Vein endothelial cell (primary cell): ENCODE measurements at places on chromosomes 12 and 14. TPM values are rescaled to one million over a fixed set of nuclear protein-coding genes. Genes with fewer than 3 reads are reported as not detected.

Gene HVCN1
- 1.6 and 2.9 TPM in 2 replicates for total RNA-seq

Gene SUPT16H
- total RNA-seq: 68.9 and 86.5 TPM in 2 replicates

Gene PAX9
- 0.19 and 1.6 TPM in 2 replicates for total RNA-seq

Gene CCND2
- 130 and 258 TPM in 2 replicates for total RNA-seq

Gene CACNA1C
- total RNA-seq: 0.86 and 0.98 TPM in 2 replicates

Gene P2RX2
- total RNA-seq: not detected in 2 replicates

Gene ADAMTS20
- not detected in 2 replicates for total RNA-seq

Gene CIT
- total RNA-seq: 11.8 and 23.0 TPM in 2 replicates

Gene DAO
- not detected in 2 replicates for total RNA-seq

Gene ZFHX2
- 0.57 and 0.65 TPM in 2 replicates for total RNA-seq

Gene MYBPC1
- not detected in 2 replicates for total RNA-seq

Gene SUDS3
- 25.1 and 27.1 TPM in 2 replicates for total RNA-seq

Gene ADAM21
- 0.19 and 0.33 TPM in 2 replicates for total RNA-seq

Gene INSM2
- total RNA-seq: not detected in 2 replicates

Gene RNU4-1
- under 0.01 TPM in 2 replicates for total RNA-seq

Gene EID3
- total RNA-seq: 6.5 and 11.4 TPM in 2 replicates

Gene TAS2R14
- 2.3 and 4.0 TPM in 2 replicates for total RNA-seq

Gene NEUROD4
- not detected in 2 replicates for total RNA-seq

Gene ERBB3
- total RNA-seq: 0.33 and 0.48 TPM in 2 replicates

Gene CCDC63
- not detected in 2 replicates for total RNA-seq

Gene SIVA1
- 106 and 117 TPM in 2 replicates for total RNA-seq

Gene CMKLR1
- under 0.01 and 0.10 TPM in 2 replicates for total RNA-seq

Gene RASAL1
- total RNA-seq: not detected in 2 replicates

Gene RNASE3
- not detected in 2 replicates for total RNA-seq

Gene ETFBKMT
- 2.3 and 2.4 TPM in 2 replicates for total RNA-seq

Gene ACACB
- total RNA-seq: 2.6 and 3.6 TPM in 2 replicates

Gene PTPRQ
- total RNA-seq: 0.10 TPM in 1 of 2 replicates, not detected in the other

Gene CACNA2D4
- 0.65 and 1.3 TPM in 2 replicates for total RNA-seq

Gene MYL2
- total RNA-seq: not detected in 2 replicates

Gene LHX5
- not detected in 2 replicates for total RNA-seq

Gene REM2
- total RNA-seq: not detected in 2 replicates

Gene ARHGEF25
- total RNA-seq: 0.10 and 0.98 TPM in 2 replicates

Gene AMN
- total RNA-seq: 0.10 and 0.33 TPM in 2 replicates

Gene ACIN1
- 97.0 and 102 TPM in 2 replicates for total RNA-seq

Gene OR4N5
- not detected in 2 replicates for total RNA-seq

Gene PCED1B
- total RNA-seq: 0.33 and 0.38 TPM in 2 replicates

Gene TMEM179
- total RNA-seq: 0.65 TPM in 1 of 2 replicates, not detected in the other

Gene GPD1
- under 0.01 TPM in 1 of 2 replicates, not detected in the other for total RNA-seq

Gene MIPOL1
- 19.6 and 21.6 TPM in 2 replicates for total RNA-seq

Gene SALL2
- total RNA-seq: 0.86 and 0.98 TPM in 2 replicates

Gene CD69
- total RNA-seq: 1.3 and 1.8 TPM in 2 replicates
